ENCODE measurements at places on chromosomes 3 and 15. TPM values are rescaled to one million over a fixed set of nuclear protein-coding genes. Genes with fewer than 3 reads are reported as not detected.

Gene CFAP20DC
- 1.3 TPM for total RNA-seq

Gene RARRES1
- 47.8 TPM for total RNA-seq

Gene GOLGA6B
- total RNA-seq: not detected

Gene SIDT1
- not detected for total RNA-seq

Gene SNRPA1
- 26.2 TPM for total RNA-seq

GRCh38 chr3:50102558-50102957 lies 13.8 kb downstream of the RBM5 start:
- DNase-seq: no peak

- DNase-seq: no peak
Observed at GRCh38 chr3:122305818-122306621, 19.0 kb upstream of the CSTA start.

All from fibroblast of the aortic adventitia (primary cell).